Activated naive CD8-positive, alpha-beta T cell treated with anti-CD3 and anti-CD28 coated beads, Interleukin-2, amount 10 ng/mL, durations not matched to agents 7 days and 5 days (primary cell): ENCODE measurements at places on chromosomes 11 and 22. TPM values are rescaled to one million over a fixed set of nuclear protein-coding genes. Genes with fewer than 3 reads are reported as not detected.

MIOX gene
- total RNA-seq: not detected

SIRT3 gene
- total RNA-seq: 25.2 TPM

TUG1 gene
- 100 TPM for total RNA-seq

MRGPRF gene
- not detected for total RNA-seq

PKNOX2 gene
- total RNA-seq: not detected

MS4A4A gene
- not detected for total RNA-seq

SLCO2B1 gene
- total RNA-seq: 1.1 TPM

HARBI1 gene
- total RNA-seq: 5.8 TPM
